Peyer's patch (tissue), 4 donors: ENCODE measurements at places on chromosomes 1 and 21. TPM values are rescaled to one million over a fixed set of nuclear protein-coding genes. Genes with fewer than 3 reads are reported as not detected.

DNA sequence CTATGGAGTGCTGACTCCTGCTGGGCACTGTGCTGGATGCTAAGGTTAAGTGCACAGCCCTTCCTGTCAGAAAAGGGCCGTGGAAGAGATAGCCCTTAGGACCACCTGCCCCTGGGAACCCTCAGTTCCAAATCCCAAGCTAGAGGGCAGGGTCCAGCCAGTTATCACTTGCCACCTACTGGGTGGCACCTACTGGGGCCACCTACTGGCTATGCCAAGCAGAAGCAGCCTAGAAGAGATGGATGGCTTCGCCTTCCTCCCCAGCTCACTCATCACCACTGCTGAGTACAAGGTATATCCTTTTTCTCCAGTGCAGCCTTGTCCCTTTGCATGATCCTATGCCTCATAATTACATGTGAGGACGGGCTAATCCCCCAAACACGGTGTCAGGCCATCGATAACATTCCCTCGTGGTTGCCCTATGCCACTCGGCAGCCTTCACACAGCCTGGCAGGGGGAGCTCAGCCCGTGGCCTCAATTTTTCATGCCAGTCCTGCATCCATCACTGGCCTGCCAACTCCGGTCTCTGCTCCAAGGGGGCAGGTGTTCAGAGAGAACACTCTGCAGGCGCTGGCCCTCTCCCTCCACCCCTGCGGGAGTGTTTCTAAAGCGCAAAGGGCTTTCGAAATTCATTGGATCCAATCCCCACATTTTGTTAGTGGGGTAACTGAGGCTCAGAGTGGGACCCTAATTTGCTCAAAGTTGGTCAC is 49.0 kb downstream of the SYT2 start:
- H3K27me3 ChIP-seq: no peaks in the 10 kb centered on the region
- no peak for DNase-seq
- no peaks in the 10 kb centered on the region for H3K4me1 ChIP-seq
- H3K36me3 ChIP-seq: no peaks in the 10 kb centered on the region
- no peak overlapping the region for H3K4me3 ChIP-seq
- no peak overlapping the region for H3K27ac ChIP-seq

DNA sequence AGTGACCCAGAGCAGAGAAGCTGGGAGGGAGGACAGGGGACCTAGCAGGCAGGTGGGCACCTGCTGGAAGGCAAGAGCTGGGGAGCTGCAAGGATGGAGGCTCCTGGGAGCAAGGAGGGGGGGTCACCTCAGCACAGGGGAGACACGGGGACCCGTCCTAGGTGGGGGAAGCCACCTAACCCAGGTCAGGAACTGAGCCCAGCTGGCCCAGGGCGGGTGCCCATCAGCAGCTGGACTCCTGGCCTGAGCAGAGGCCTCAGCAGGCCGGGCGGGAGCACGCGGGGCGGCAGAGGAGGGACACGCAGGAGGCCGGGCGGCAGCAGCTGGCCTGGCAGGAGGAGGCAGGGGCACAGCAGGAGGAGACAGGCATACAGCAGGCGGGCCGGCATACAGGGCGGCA is 949 bp downstream of the KRTAP10-1 start:
- H3K4me3 ChIP-seq: no peak overlapping the region
- H3K27ac ChIP-seq: no peak overlapping the region
- no peaks in the 10 kb centered on the region for H3K27me3 ChIP-seq
- no peak for DNase-seq

ITGB2 gene
- total RNA-seq: 12.3 TPM

DNA sequence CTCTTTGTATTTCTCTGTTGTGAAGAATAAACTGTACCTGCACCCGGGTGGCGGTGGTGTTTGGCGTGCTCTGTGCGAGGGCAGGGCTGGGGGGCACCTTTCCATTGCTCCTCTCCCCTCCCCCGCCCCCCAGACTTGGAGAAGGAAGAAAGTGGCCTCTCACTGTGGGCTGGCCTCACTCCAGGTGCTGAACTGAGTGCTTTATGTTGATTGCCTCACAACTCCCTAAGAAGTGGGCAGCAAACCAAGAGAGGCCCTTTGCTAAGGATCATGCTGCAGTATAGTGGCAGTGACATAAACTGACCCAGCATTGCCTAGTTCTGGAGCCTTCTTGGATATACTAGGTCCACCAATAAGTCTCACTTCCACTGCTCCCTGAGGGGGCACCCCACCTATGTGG is 20.2 kb downstream of the A3GALT2 start:
- H3K27me3 ChIP-seq: no peaks in the 10 kb centered on the region
- H3K4me1 ChIP-seq: peaks cover 15% of the 10 kb centered on the region
- no peak overlapping the region for H3K4me3 ChIP-seq

- no peaks in the 10 kb centered on the region for H3K27me3 ChIP-seq
- no peak for DNase-seq
- H3K4me3 ChIP-seq: no peak overlapping the region
- no peaks in the 10 kb centered on the region for H3K36me3 ChIP-seq
- H3K27ac ChIP-seq: no peak overlapping the region
Observed at GRCh38 chr1:22633697-22634463, 2.5 kb upstream of the C1QA start.

NUP210L gene
- not detected for total RNA-seq

DNA sequence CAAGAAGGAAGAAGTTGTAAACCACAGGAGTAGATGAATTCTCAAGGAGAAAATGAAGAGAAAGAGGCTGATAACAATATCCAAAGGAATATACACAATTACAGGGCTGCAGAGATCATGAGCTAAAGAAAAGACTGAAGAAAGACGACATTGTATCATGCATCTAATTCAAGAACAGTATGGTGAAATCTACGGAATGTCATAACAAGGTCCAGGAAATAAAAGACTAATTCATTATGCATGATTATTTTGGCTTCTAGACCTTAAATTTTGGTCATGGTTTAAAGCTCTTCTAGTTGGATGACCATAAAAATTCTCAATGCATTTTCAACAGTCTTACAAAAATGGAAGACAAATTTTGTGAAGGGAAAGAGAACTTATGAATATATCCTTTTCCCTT is 71.7 kb downstream of the SH3GLB1 start:
- H3K27ac ChIP-seq: no peak overlapping the region
- H3K4me3 ChIP-seq: no peak overlapping the region
- peaks cover 2% of the 10 kb centered on the region for H3K4me1 ChIP-seq
- no peaks in the 10 kb centered on the region for H3K36me3 ChIP-seq
- DNase-seq: no peak
- no peaks in the 10 kb centered on the region for H3K27me3 ChIP-seq

GRCh38 chr1:246949956-246950355 is 18.2 kb upstream of the AHCTF1 start:
- no peak overlapping the region for H3K4me3 ChIP-seq
- H3K27me3 ChIP-seq: no peaks in the 10 kb centered on the region
- no peak for DNase-seq
- no peaks in the 10 kb centered on the region for H3K36me3 ChIP-seq
- H3K27ac ChIP-seq: no peak overlapping the region

GRCh38 chr1:185439727-185440415 is 122.8 kb upstream of the IVNS1ABP start:
- H3K4me1 ChIP-seq: no peaks in the 10 kb centered on the region
- H3K36me3 ChIP-seq: no peaks in the 10 kb centered on the region
- H3K4me3 ChIP-seq: no peak overlapping the region

DNA sequence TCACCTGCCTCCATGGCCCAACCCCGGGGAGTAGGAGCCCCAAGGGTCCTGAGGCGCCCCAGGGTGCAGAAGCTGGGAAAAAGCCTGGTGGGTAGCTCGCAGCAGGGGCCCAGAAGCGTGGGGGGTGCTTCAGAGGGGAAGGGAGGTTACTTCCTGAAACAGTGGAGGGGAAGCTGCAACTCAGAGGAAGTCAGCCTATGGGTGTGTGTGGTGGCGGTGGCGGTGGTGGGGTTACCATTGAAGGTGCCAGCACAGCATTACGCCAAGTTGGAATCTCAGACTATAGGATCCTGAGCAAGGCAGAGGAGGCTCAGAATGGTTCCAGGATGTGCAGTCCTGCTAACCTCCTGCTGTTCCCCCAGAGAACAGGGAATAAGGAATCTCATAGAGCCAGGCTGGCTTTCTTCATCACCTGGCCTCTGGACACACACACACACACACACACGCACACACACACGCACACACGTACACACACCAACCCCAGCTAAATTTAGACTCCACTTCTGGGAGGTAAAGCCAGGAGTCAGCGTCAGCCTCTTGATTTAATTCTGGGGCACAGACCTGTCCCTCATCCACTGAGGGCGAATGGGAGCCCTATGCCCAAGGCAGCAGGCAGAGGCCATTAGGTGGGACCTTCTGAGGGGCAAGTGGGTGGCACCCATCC is 1.3 kb downstream of the DENND4B start:
- peak overlapping the region; percentile 97 for H3K4me3 ChIP-seq
- peak; percentile 84 for DNase-seq
- no peaks in the 10 kb centered on the region for H3K4me1 ChIP-seq

FCGR1A gene
- total RNA-seq: not detected

NOTCH2NLA gene
- 35.9 TPM for total RNA-seq

DNA sequence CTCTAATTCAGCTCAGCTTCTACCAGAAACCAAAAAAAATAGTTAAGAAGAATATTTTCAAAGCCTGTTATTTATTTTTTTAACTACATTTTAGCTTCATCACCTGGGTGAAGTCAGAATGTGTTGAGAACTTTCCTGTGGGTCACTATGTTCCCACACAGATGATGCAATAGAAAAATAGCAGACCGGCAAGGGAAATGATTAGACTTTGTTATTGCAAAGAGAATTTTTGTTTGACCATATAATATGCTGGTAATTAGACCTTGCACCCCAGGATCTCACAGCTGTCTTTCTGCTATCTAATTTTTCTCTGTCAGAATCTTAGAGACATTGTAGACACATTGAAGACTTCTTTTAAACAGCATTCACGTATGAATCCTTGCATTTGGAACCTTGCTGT is 299.3 kb downstream of the TBX15 start:
- no peak overlapping the region for H3K4me3 ChIP-seq
- no peak for DNase-seq
- no peaks in the 10 kb centered on the region for H3K4me1 ChIP-seq

DNA sequence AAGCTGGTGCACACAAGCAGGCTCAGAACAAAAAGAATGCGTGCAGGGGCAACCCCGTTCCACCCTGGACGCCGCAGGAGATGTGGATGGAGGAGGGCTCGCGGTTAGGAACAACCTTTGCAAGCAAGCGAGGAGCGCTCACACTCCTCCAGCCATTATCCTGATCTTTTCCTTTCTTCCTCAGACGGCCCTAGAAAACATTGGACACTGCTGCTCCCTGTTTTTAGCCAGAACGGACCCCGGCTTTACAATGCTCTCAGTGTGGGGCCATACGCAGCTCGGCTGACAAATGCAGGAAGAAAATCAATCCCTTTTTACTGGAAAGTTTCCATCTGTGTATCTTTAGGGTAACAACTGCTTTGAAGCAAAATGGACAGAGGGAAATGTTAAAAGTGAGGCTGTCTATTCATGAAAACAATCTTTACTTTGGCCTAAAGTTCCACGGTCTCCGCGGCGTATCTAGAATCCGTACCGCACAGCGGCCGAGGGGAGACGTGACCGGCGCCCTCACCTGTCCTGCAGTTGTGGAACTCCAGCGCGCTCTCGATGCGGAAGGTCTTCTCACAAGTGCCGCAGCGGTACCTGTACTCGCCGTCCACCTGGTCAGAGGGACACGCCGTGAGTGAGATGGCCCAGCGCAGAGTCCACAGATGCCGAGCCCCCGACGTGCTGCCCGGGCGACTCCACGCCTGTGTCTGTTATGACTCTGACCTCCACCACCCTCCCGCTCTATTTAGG is 44.0 kb downstream of the PRDM15 start:
- H3K36me3 ChIP-seq: peaks cover 50% of the 10 kb centered on the region
- H3K27ac ChIP-seq: no peak overlapping the region
- H3K4me1 ChIP-seq: no peaks in the 10 kb centered on the region
- no peak overlapping the region for H3K4me3 ChIP-seq
- no peaks in the 10 kb centered on the region for H3K27me3 ChIP-seq
- no peak for DNase-seq

ABCA4 gene
- total RNA-seq: 7.5 TPM

DNA sequence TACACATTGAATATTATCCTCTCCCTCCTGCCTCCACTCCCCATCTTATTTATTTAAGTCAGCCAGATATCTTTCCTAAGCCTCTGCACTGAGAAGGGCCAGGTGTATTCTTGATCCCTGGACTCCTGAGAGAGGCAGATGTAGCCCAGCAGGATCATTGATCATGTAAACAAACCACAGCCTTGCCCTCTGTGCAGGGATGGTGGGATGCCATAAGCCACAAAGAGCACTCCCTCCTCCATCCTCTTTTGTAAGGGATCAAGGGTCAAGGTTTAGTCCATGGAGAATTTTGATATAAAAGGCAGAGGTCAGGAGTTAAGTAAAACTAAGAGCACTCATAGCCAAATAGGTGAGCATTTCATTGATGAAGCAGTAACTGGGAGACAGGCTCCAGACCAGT is 17.3 kb downstream of the PHGDH start:
- no peak overlapping the region for H3K4me3 ChIP-seq
- no peaks in the 10 kb centered on the region for H3K4me1 ChIP-seq
- no peak for DNase-seq
- H3K27me3 ChIP-seq: no peaks in the 10 kb centered on the region
- no peaks in the 10 kb centered on the region for H3K36me3 ChIP-seq

- H3K27ac ChIP-seq: no peak overlapping the region
- no peaks in the 10 kb centered on the region for H3K4me1 ChIP-seq
- no peaks in the 10 kb centered on the region for H3K27me3 ChIP-seq
Observed at GRCh38 chr1:227846265-227846858, 30.9 kb downstream of the PRSS38 start.

GRCh38 chr1:236051242-236051791 is 13.6 kb downstream of the NID1 start:
- H3K27me3 ChIP-seq: no peaks in the 10 kb centered on the region
- H3K4me3 ChIP-seq: no peak overlapping the region
- no peak overlapping the region for H3K27ac ChIP-seq
- no peak for DNase-seq
- H3K36me3 ChIP-seq: no peaks in the 10 kb centered on the region

DNA sequence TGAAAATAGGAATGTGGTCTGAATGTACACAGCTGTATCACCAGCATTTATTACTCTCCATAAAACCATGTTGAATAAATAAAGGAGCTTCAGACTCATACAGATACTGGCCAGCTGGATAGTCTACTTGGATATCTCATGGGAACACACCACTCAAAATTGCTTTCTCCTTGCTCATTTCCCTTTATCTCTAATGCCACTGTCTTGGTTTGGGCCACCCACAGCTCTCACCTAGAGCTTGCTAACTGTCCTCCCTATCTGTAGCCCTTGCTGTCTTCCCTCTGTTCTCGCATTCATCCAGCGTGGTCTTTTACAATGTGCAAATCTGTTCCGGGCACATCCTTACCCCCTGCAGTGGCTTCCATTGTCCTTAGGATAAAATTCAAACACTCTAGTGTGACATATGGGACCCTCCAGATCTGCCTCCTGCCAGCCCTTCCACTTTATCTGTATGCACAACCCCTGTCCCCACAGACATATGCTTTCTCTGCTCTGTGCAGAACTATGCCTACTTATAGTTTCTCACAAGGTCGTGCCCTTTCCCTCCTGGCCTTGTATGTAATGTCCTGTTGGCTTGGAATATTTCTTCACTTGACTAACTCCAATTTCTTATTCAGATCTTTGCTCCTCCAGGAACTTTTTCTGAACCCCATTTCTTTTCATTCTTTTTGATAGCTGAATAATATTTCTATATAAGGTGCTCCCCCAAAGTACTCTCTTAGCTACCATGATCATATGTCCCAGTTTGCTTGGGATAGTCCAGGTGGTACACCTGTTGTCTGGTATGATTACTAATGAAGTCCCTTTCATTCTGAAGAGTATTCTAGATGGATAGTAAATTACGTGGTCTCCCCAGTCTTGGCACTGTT is 2.9 kb downstream of the FLVCR1 start:
- no peaks in the 10 kb centered on the region for H3K36me3 ChIP-seq
- DNase-seq: no peak
- H3K4me1 ChIP-seq: peaks cover 3% of the 10 kb centered on the region
- no peak overlapping the region for H3K27ac ChIP-seq
- no peaks in the 10 kb centered on the region for H3K27me3 ChIP-seq
